Stimulated activated CD8-positive, alpha-beta memory T cell treated with anti-CD3 and anti-CD28 coated beads, Interleukin-15, amount 100 ng/mL, for 4 hours (primary cell): ENCODE measurements at places on chromosomes 7 and 10.

DNA sequence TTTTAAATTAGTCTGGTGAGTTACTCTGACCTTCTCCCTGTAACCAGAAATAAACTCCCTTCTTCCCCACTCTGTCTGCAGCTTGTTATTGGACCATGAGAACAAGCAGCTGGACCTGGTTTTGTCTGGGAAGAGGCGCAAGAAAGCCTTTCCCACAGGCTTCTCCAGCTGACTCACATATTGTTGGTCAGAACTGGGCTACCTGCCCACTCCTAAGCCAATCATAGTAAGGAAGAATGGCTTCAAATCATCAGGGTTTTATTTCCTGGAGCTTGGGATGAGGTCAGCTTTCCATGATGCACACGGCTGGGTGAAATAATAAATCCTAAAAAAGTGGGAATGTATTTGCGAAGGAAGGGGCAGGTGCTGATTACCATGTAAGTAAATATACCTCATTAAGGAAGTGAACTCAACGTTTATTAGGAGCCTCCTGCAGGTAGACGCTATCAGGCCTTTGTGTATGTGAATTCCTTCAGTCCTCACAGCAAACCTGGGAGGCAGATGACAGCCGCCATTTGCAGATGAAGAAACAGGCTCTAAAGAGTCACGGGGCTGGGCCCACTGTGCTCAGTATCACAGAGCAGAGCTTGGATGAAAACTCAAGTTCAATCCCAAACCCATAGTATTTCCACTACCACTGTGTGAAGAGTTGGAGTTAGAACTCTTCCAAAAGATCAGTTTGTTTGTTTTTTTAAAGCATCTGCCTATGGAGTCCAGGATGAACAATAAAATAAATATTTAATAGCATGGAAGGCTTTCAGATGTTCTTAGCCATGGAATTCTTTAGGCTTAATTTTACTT lies 32.8 kb downstream of the IL15RA start:
- DNase-seq = no peak

- no peak for DNase-seq
Observed at GRCh38 chr7:34277016-34277802, 371.9 kb downstream of the BMPER start.

- no peak for DNase-seq
Observed at GRCh38 chr10:93300288-93300917, 181.7 kb downstream of the MYOF start.

DNA sequence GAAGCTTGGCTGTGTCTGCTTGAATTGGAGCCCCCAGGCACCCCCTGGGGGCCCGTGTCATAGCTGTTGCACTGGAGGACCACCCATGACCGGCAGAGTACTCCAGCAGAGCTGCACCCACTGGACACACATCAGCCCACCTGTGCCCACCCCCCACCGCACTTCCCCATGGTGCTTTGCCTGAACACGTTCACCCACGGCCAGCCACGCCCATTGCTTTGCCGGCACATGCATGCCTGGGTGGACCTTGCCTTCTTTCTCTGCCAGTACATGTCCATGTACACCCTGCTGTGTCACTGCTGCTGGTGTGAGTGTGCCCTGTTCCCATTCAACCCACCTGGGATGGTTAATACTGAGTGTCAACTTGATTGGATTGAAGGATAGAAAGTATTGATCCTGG lies 88.7 kb downstream of the SAMD9 start:
- no peak for DNase-seq

- DNase-seq = no peak
Observed at GRCh38 chr10:98425511-98426352, 10.8 kb upstream of the PYROXD2 start.

GRCh38 chr7:124989911-124990310 lies 60.3 kb upstream of the POT1 start:
- DNase-seq = no peak

DNA sequence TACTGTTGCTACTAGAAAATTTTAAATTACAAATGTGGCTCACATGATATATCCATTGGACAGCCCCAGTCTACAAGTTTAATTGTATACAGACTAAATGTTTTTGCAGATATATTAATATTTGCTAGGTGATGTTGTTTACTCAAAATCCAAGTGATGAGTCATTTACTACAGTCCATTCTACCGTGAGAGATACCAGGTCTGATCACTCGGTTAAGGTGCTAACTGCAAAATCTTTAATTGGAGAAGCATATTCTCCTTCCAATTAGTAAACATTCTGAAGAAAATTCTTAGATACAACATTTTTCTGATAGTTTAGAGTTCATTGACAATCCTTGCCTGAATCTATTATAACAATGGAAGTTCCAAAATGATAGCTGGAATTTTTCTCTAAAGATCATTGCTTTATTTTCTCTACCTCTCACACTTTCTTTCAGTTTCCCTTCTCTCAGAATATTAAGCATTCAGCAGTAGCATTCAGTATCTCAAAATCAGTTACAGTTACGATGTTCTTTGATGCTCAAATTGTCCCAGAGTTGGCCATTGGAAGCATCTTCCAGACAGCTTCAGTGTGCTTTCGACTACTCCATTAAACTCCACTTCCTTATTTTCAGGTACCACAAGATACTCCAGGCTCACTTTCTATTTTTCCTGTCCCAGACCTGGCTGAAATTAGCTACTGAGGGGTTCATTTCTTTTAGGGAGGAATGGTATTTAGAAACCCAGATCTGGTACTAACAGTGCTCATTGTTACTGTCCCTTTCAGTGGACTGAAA lies 2.3 kb downstream of the ABCB1 start:
- no peak for DNase-seq

DNA sequence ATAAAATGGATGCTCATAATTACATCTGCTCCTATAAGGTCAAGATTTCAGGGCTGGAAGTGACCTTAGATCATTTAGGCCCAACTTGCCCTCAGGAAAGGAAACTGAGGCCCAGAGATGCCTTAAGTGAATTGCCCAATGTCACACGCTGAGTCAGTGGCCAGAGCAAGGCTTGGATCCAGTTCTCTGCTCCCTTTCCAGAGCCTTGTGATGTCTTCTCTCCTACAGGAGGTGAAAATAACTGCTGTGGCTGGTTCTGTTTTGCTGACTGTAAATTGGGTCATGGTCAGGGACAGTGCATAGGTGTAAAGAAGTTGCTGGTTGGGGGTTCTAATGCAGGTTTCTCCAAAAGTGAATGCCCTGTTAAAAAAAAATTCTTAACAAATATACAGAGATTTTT lies 91.3 kb downstream of the TCF7L2 start:
- DNase-seq = no peak

- DNase-seq = no peak
Observed at GRCh38 chr7:101108961-101109360, 17.9 kb upstream of the SERPINE1 start.

GRCh38 chr10:103643381-103643780 lies 149.9 kb downstream of the NEURL1 start:
- DNase-seq = no peak

DNA sequence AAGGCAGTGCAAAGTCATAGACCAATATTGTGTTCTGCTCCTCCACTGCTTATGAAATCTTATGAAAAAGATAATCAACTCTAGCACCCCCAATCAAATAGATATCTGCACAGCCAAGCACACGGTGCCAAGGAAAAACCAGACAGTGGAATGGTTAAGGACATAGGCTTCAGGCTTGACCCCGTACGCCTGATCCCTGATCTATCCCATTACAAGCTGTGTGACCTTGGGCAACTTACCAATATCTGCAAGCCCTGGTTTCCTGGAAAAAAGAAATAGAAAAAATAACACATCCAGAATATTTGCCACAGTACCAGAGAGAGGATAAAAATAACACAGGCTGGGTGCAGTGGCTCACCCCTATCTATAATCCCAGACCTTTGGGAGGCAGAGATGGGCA lies 56.9 kb downstream of the GRB10 start:
- no peak for DNase-seq

DNA sequence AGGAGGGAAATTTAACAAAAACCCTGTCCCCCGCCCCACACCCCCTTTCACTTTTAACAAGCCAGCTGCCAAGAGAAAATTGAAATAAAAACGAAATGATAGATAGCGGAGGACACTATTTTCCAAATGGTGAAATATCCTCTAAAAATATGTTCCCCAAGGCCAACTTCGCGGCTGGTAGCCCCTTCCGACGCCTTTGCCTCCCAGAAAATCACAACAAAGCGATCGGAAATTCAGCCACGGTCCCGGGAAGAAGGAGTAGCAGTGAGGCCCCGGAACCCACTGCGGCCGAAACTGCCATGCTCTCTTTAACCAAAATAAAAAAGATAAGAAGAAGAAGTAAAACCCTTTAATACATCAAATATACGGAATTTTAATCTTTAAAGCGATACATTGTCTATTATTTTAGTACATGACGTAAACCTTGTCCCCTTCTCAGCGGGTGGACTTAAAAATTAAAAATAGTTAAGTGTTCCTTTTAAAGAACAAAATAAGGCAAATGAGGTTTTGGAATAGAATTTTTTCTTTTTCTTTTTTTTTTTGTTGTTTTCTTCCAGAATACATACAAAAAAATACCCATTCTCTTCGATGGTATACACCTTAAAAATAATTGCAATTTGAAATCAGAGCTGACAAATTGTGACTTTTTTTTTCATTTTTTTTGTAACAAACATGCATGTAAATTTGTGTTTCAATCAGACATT lies 3.9 kb downstream of the ZNF503 start:
- no peak for DNase-seq

DNA sequence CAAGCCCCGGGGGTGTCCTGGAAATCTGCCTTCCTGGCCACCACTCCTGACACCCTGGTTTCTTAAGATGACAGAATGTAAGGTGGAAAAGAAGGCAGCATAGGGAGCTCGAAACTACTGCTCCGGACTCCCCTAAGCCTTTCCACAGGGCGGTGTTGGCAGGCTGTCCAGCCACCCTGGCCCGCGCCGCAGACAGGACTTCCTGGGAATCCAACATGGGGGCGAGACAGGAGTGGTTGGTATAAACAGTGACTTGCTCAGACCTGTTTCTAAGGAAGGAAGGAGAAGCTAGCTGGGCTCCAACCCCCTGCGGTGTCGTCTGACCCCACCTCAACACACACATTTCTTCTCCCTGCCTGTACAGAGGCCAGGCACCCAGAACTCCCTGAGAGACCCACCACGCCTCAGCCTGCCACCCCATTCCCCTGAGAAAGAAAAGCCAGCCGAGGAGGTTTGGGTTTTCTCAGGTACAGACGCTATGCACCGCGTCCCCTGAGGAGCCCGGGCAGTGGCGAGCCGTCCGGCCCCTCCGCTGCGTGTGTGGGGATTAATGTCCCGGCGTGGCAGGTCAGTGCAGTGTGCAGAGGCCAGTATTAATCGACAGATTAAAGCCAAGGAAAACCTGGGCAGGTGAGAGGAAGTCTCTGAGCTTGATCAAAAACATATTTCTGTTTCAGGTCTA lies 349.6 kb upstream of the MKI67 start:
- no peak for DNase-seq

DNA sequence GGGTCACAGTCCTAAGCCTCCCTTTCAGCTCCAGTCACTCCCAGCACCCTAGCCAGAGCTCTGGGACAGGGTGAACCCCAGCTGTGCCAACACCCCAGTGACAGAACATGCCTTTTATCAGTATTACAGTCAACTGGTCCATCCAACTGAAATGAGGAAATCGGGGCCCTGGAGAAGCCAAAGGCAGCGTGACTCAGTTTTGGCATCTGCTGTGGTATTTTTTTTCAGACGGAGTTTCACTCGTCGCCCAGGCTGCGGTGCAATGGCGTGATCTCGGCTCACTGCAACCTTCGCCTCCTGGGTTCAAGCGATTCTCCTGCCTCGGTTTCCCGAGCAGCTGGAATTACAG lies 3.4 kb upstream of the CLDN15 start:
- DNase-seq = no peak

- DNase-seq = no peak
Observed at GRCh38 chr7:15854841-15855524, 168.5 kb upstream of the MEOX2 start.

DNA sequence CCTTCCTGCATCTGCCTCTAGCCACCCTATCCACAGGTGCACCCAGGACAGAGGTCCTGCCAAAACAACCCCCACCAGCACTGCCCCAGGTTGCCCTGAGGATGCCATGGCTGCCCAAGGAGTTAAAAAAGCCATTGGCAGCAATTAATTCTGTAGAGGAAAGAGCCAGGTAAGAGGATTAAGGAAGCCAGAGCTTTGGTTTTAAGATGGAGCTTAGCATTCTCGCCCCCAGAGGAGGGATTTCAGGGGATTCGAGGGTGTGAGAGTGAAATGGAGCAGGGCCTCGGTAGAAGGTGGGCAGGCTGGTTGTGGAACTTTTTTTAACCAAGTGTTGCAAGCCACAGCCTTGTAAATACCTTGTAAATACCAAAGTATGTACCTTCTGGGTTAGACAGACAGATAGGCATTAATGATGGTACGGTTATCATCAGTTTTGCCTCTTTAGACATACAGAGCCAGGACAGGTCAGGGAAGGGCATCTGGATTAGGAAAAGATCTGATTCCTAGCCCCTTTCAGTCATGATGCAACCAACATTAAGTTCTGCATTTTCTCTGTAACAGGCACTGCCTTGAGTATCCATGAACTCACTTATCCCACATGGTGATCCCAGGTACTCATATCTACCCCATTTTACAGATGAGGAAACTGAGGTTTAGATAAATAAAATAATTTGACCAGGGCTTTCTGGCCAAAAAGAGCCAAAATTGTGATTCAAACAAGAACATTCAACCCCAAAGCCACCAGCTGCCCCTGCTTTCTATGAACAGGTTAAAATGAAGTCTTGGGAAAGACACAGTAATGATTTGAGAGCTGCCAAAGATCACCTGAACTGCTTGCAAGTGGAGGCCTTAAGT lies 120.7 kb upstream of the PPIF start:
- no peak for DNase-seq

GRCh38 chr7:104643587-104644217 lies 315.3 kb downstream of the LHFPL3 start:
- DNase-seq = no peak

DNA sequence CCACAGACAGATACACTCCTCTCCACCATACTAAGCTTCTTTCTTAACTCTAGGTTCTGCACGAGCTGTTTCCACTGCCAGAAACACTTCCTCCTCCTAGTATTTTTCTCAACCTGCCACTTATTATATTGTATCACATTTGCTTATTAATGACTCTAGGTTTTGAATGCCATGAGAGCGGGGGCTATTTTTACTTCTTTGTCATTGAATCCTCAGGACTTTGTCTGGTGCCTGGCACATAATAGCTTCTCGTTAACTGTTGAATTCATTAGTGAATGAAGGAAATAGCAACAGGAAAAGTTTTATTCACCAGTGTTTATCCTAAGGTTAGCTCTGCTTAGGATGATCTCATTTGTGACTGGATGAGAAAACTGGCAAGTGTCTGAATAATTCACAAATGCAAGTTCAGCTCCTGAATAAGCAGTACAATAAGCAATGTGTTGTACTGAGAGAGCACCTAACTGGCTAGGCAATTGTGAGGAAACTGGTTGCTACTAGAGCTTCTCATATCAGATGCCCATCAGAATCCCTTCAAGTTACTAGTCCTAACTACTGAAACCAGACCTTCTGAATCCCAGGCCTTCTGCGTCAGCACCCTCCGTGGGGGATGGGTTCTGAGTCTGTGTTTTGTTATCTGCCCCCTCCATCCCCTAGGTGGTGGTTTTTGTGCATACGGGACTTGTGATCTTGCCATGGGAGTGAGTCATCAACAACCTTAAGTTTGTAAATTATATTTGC lies 92.7 kb downstream of the LSMEM1 start:
- no peak for DNase-seq

DNA sequence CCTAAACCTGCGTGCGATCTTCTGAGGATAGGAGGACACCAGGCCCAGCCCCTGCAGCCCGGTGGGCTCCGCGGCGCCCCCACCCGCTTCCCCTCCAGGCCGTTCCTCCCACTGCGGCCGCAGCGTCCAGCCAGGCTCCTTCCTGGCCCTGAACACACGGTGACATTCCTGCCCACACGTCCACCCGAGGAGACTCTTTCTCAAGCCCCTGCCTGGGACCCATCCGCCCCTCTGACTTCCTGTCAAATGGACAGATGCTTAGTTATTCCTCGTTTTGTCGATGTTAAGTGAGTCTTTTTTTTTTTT lies 32.4 kb upstream of the RNF32 start:
- DNase-seq = no peak
